Kidney glomerular epithelial cell (primary cell): ENCODE measurements at places on chromosomes 12 and 14.

- DNase-seq = no peak
Measured at GRCh38 chr14:65373671-65374039, 38.9 kb upstream of the FUT8 start.

DNA sequence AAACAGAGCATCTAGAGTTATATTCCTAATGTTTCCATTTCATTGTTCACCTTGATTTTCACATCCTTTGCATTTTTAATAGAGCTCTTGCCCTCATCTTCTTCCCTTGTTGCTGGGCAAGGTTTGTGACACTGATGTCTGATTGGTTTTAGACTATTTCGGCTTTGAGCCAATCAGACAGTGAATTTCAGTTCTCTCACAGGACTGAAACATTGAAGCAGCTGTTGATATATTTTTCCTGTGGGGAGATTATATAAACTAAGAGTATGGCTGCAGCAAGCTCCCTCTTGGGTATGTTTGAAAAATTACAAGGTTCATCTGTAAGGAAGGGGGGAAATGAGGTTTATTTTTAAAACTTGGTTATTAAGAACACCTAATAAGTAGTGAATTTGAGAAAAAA is 51.2 kb downstream of the ATF7IP start:
- peak; percentile 63 for DNase-seq

DNA sequence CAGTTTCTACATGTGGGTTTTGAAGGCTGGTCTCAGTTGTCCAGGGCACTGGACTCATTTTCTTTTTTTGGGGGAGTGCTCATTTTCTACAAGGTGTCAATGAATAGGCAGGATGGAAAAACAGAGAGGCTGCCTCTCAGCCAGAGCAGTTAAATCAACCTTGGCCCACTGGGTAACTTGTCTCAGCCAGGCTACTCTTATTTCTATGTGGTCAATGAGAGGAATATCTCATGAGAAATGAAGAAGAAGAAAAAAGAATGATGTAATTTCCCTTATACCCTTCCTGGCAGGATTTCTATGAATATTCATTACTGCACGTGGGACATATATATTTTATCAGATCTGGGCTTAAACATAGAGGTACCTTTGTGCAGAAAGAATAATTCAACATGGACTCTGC is 155.2 kb upstream of the E2F7 start:
- no peak for DNase-seq

- no peak for DNase-seq
Measured at GRCh38 chr12:69545081-69545480, 40.2 kb upstream of the CCT2 start.

GRCh38 chr14:91272341-91273272 is 28.1 kb upstream of the GPR68 start:
- DNase-seq = no peak
